CD8-positive, alpha-beta memory T cell (primary cell): ENCODE measurements at places on chromosomes 1 and 21.

- DNase-seq, result no peak
Observed at GRCh38 chr1:37128091-37128490, 93.8 kb upstream of the GRIK3 start.

- no peak for DNase-seq
Observed at GRCh38 chr1:67893126-67893495, 59.8 kb upstream of the GNG12 start.

DNA sequence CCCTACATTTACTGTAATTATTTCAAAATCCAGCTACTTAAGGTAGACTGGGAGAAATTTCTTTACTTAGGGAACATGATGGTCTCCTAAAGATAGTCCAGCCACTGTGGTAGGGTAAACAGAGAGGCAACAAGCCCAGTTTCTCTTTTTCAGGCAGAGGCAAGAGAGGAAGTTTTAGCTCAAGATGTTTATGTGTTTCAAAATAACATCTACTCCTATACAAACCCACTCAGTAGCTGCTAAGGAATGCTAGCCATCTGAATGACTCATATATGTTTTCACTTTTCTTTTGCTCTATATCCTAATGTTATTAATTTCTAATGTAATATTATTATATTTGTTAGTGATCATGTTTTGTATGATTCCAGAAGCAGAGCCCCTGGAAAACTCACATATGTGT lies 856.6 kb downstream of the PLA2G4A start:
- DNase-seq, result no peak

DNA sequence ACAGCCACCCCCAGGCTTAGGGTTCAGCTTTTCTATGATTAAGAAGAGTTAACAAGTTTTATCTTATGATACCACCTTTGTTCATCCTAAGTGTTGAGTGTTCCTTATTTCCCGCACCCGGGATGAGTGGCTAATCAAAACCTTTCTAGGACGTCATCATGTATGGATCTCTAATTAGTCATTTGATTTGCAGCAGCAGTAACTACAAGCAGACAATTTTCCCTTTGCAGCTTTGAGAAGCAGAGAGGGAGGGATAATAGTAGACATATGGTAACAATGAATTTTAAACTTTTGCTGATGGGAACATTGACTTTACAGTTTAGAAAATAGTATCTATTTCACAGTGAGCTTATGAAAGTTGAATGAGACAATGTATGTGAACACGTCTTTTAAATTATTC lies 30.8 kb upstream of the SLC35F3 start:
- no peak for DNase-seq

DNA sequence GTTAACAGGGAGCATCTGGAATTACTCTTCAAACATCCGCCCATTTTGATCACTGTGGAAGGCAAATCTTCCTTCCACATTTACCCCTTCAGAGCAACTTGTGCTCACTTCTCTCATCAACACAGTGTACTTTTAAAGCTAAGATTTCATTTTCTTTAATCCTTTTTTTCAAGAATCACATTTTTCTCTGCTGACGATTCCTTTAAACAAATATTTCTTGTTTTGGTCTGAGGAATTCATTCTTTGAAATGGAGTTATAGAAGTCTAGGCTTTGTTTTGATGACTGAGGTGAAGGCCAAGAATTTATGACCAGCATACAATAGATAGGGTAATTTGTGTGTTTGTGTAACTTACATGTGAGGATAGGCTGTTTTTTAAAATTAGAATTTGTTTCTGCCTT lies 25.6 kb downstream of the LRRC42 start:
- no peak for DNase-seq

DNA sequence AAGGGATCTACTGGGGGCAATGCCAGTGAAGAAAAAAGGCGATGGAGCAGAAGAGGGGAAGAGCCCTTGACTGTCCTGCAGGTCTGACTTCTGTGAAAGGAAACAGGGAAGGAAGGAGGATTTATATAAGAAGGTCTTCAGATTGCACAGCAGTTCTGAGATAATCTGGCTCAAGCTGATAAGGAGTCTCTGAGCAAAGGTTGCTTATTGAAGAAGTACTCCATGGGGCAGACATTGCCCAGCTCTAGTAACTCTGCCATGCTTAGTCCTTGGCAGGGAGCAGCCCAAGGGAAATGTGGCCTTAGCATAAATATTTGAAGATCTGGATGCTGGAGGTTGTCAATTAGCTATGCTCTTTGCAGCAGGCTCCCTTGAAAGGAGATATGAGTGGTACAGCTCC lies 15.9 kb upstream of the TTF2 start:
- DNase-seq, result no peak

GRCh38 chr1:43418858-43419257 lies 29.2 kb downstream of the SZT2 start:
- no peak for DNase-seq

GRCh38 chr1:200384818-200385390 lies 24.9 kb downstream of the ZNF281 start:
- DNase-seq, result no peak
